RWPE1 (cell line): ENCODE measurements at places on chromosomes 12 and 14.

GRCh38 chr12:106651552-106651951 lies 68.7 kb downstream of the RFX4 start:
- DNase-seq = no peak

- no peak for DNase-seq
Measured at GRCh38 chr12:70648191-70648590, 11.0 kb upstream of the PTPRB start.

DNA sequence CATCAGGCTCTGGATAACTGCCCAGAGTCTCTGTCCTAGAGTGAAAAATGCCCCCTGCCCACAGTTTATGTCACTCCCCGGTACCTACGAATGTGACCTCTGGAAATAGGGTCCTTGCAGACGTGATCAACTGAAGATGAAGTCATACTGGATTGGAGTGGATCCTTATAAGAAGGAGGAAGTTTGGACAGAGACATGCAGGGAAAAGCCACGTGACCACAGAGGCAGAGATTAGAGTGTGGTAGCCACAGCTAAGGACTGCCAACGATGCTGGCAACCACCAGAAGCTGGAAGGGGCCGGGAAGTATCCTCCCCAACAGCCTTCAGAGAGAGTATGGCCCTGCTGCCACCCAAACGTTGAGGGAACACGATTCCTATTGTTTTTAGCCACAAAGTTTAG lies 101.2 kb upstream of the NCOR2 start:
- DNase-seq = no peak

- DNase-seq = peak; percentile 64
Measured at GRCh38 chr12:14514946-14515345, 52.7 kb downstream of the PLBD1 start.

DNA sequence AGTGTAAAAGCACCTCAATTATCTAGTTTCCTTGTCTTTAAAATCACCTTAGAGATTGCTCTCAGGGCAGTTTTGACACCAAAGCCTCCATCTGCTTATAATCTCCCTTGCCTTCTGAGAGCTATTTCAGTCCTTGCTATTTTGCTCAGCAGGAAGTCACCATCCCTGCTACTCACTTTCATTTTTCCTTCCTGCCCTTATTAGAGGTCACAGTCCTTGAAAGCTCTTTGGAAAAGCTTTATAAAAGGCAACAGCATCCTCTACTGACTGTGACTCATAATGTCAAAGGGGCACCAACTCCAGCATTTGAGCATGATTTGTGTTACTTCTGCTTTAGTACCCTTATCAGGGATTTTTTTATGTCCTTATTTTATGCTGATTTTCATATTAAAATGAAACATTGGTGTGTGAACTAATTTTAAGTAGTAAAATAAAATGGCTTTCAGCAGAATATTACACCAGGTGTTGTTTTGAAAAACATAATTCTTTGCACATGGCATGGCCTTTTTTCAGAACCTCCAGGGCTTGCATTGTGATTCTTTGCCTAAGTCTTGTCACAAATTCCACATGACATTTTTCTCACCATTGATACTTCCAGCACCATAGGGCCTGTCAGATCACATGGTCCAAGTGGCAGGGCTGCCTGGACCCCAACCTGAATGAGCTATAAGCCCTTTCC lies 213.0 kb downstream of the ADAMTS20 start:
- DNase-seq = peak; percentile 30

GRCh38 chr12:92229381-92229780 lies 83.7 kb upstream of the BTG1 start:
- no peak for DNase-seq

DNA sequence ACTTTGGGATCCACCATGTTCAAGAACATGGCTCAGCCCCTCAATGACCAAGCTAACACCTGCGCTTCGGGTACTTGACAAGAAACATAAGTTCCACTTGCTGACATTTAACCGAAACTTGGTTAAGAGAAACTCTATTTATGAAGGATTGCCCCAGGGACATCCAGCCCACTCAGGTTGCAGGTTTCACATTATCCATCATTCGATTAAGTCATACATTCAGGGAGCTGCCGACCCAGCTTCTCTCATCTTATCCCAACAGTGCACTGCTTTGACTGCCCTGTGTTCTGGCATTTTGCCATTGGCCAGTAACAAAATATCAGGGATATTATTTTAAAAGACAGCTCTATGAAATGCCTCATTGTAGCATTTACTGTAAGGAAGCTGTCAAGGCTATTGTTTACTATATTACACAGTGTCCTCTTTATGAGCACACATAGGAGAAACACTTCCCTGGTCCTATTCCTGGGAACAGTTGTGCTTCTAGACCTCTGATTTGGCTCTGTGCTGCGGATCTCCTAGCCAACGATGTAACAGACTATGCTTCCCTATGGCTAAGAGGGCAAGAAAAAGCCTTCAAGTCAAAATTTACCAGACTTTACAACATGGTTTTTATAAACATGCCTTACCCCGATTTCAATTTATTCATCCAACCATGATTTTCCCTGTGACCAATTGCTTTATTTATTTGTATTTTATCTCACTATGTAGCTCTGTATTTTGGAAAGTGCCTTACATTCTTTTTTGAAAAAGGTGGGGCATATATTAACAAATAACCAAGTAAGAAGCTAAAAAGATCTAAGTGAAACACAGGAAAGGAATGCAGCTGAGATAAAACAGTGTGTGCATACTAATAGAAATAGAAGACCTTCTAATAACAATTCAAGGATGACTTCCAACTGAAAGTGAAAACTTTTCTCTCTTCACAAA lies 109.3 kb downstream of the ITPR2 start:
- peak; percentile 5 for DNase-seq

DNA sequence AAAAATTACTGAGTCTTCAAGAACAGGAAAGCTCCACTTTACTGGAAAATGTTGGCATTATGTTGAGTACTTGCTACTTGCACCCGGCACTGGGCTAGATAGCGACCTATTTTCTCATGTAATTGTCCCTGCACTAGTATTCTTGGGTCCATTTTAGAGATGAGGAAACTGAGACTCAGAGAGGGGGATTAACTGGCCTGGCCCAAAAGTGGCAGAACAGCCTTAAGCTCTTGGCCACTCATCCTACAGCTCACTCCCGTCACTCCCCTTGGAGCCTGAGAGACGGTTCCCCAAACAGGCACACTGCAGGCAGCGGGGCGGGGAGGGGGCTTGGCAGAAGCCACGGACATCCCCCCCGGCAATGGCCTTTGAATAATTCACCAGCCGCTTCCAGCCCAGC lies 113.9 kb downstream of the SCARB1 start:
- no peak for DNase-seq

- DNase-seq = no peak
Measured at GRCh38 chr12:69019910-69020309, 86.9 kb upstream of the CPM start.

- no peak for DNase-seq
Measured at GRCh38 chr12:128483526-128484255, 216.7 kb downstream of the TMEM132C start.

DNA sequence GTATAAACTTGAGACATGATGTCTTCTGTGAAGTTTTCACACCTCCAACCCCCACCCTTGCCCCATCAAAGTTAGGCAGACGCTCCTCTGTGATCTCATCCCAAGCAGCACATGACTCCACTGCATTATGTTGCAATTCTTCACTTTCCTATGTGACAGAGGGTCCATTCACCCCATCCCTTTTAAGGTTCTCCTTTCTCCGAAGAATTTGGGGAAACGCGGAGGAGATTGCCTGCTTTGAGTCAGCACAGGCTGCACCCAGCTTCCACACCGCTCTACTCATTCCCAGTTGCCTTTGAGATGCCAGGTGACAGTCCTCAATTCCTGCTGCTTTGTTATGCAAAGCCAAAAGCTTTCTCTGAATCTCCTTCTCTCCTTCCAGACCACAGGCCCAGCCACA lies 61.8 kb downstream of the PHLDA1 start:
- DNase-seq = no peak

- DNase-seq = no peak
Measured at GRCh38 chr14:92144708-92145107, 22.9 kb downstream of the CPSF2 start.

DNA sequence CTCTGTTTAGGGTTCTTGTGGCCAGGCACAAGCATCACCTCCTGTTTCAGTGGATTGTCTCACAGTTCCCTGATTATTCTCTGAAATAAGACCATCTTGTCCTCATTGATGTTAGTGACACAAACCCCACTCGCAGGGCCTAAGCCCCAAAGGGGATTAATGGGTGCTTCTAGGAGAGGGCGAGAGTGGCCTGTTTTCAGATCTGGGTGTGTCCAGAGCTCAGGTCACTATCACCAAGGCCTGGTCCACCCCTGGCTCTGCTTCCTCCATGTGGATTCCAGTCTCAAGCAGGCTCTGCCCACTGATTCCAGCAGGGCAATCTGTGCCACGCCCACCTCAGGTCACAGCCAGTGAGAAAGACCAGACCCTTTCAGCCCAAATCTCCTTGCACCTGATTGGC lies 361.9 kb downstream of the ADGRD1 start:
- DNase-seq = no peak

- no peak for DNase-seq
Measured at GRCh38 chr12:59365133-59365532, 230.7 kb upstream of the SLC16A7 start.

GRCh38 chr14:24576771-24577170 lies 721 bp upstream of the CTSG start:
- DNase-seq = no peak

DNA sequence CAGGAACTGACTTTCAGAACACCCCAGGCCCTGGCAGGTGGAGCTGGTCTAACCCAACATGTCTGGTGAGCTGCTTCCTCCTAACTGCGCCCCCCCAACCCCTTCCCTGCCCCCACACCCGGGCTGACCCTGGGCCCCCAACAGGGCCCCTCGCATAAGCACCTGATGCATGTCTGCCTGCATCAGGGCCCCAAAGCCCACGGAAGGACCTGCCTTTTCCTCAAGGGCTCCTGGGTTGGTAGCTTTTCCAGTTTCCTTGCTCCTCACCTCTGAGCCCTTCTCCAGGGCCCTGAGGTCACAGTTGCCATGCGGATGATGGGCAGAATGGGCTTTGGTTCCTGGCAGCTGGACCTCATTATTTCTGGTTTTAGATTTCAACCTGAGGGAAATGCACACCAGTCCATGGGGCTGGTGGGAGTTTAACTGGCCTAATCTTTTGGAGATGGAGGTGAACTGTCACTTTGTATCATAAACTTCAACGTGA lies 18.5 kb downstream of the TESC start:
- no peak for DNase-seq

GRCh38 chr12:93139028-93139665 lies 210.1 kb upstream of the EEA1 start:
- no peak for DNase-seq

DNA sequence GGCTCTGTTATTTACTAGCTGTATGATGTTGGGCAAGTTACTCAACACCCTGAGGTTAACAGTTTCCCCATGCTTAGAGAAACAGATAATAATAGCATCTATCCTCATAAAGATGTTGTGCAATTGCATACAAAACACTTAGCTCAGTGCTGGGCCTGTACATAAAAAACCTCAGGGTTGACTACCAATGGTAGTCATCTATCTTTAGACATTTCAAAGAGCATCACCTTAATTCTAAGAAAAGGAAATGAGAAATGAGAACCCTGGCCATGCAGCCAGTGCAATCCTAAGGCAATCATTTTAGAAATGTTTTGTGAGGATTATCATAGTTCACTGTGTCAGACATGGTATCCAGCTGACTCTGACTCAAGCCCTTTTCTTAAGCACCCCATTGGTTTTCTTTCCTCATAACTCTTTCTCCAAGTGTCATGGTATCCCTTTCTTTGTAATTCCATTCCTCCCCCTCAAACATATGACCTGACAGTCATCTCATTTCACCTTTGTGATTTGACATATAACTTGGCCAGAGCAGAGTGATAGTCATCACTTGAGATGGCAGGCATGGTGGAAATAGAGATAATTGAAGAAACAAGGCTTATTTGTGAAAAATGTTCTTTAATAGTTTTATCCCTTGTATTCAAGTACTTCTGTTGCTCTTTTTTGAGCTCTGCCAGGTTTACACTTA lies 29.5 kb upstream of the OSBPL8 start:
- peak; percentile 23 for DNase-seq

- DNase-seq = no peak
Measured at GRCh38 chr12:121451961-121452339, 52.0 kb downstream of the RNF34 start.

GRCh38 chr14:98799891-98800290 lies 472.1 kb downstream of the BCL11B start:
- DNase-seq = no peak

DNA sequence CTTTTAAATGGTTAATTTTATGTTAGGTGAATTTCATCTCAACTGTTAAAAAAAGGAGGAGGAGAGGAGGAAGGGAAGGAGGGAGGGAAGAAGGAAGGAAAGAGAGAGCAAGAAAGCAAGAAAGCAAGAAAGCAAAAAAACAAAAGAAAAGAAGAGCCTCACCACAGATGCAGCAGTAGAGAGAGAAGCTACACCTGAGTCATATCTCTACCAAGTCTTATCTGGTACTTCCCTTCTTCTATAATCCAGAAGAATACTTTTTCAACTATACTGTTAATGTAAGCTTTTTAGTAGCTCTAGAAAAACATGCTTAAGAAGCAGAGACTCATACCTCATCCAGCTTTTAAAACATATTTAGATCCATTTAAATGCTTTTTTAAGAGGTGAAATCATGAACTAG lies 5.6 kb upstream of the IL26 start:
- no peak for DNase-seq

DNA sequence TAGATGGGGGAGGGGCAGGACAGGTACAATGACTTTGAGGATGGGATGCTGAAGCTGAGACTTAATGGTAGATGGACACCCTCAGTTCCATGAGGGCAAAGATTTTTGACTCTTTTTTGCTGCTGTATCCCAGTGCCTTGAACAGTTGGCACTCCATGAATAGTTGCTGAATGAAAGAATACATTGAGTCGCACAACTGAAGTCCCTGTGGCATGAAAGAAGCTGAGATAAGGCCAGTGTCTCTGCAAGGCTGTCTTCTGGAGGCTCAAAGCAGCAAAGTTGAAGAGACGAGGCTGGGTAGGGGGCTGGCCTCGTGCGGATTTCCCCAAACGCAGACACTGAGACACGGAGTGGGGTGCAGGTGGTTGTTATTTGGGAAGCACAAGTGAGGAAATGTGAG lies 179.3 kb downstream of the ADCK1 start:
- DNase-seq = no peak

- DNase-seq = no peak
Measured at GRCh38 chr12:67761566-67761965, 113.0 kb downstream of the DYRK2 start.

DNA sequence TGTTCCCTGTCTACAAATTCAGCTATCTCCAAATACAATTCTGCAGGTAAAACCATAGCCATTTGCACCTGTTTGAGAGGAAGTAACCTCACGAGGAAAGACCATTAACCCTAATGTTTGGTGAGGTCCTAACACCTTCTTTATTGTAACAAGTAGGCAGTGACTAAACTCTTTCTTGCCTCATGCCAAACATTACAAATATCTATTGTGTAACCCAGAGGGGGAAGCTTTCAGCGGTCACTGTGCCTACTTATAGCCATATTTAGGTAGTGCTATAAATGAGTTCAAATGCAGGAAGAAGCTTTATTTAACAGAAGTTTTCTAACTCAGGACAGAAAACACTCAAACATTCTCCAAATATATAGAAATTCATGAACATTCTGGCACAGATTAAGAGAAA lies 252.7 kb downstream of the LRFN5 start:
- DNase-seq = no peak
